T-helper 1 cell treated with Interleukin-12 subunit alpha and Interleukin-12 subunit beta and Interleukin-4 antibody, amounts not matched to agents 30 ng/mL and 1 ng/mL, for 36 hours (primary cell): ENCODE measurements at places on chromosomes 1 and 21. TPM values are rescaled to one million over a fixed set of nuclear protein-coding genes. Genes with fewer than 3 reads are reported as not detected.

MYBPH gene
- total RNA-seq, result not detected in 2 replicates

TRIM67 gene
- total RNA-seq, result not detected in 2 replicates

AUNIP gene
- total RNA-seq, result 5.5 and 6.5 TPM in 2 replicates

MFN2 gene
- 63.3 and 63.4 TPM in 2 replicates for total RNA-seq

MAN1C1 gene
- total RNA-seq, result 9.4 and 11.0 TPM in 2 replicates

RHEX gene
- not detected in 2 replicates for total RNA-seq

DDAH1 gene
- total RNA-seq, result not detected in 2 replicates

PROX1 gene
- not detected in 2 replicates for total RNA-seq

BSND gene
- total RNA-seq, result not detected in 2 replicates

TBCE gene
- 28.3 and 30.8 TPM in 2 replicates for total RNA-seq

NLRP3 gene
- 0.20 and 0.27 TPM in 2 replicates for total RNA-seq
